ENCODE measurements at places on chromosomes 7 and 10. TPM values are rescaled to one million over a fixed set of nuclear protein-coding genes. Genes with fewer than 3 reads are reported as not detected.

DNA sequence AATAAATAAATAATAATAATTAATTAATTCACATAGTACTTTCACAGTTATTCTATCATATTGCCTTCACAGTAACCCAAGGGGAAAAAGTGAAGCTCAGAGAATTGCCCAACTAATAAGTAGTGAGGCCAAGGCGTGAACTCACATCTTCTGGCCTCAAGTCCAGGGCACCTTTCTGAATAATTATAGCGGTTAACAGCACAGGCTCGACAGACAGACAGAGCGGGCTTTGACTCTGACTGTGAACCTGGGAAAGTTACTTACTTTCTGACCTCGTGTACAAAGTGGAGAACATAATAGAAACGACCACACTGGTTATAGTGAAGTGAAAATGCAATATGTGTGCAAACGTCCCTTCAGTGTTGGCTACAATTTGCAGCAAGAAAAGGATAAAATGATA, 5.7 kb upstream of the SMKR1 start:
- DNase-seq = no peak
- H3K27ac ChIP-seq = no peak overlapping the region
- H3K4me3 ChIP-seq = no peak overlapping the region
- no peaks in the 10 kb centered on the region for H3K36me3 ChIP-seq
- no peaks in the 10 kb centered on the region for H3K27me3 ChIP-seq

DNA sequence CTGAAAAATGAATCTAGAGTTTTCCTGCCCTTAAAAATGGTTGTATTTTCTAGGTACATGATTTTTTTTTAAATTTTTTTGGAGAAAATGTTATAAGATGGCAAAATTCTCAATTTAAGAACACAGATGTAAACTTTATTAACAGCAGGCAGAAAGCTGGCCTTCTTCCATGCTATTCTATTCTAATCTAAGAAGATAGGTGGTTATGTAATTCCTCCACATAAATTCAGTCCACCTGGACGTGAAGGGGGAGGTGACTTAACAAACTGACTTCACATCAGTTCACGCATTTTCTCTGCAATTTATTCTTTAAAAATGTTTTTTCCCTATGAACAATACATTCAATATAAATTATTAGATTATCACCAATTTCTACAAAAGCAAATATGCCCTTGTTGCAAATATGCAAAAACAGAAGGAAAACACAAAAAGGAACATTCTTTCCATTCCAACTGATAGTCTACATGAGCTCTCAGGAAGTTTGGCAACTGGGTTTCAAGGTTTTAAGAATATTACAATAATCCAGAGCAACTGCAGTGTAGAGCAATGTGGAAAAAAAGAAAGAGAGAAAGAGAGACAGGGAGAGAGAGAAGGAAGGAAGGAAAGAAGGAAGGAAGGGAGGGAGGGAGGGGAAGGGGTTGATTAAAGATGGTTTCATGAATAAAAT, 76.8 kb downstream of the HIBADH start:
- H3K27ac ChIP-seq = no peak overlapping the region
- H3K4me1 ChIP-seq = no peaks in the 10 kb centered on the region
- no peak overlapping the region for H3K4me3 ChIP-seq
- no peaks in the 10 kb centered on the region for H3K36me3 ChIP-seq
- no peak for DNase-seq

DNA sequence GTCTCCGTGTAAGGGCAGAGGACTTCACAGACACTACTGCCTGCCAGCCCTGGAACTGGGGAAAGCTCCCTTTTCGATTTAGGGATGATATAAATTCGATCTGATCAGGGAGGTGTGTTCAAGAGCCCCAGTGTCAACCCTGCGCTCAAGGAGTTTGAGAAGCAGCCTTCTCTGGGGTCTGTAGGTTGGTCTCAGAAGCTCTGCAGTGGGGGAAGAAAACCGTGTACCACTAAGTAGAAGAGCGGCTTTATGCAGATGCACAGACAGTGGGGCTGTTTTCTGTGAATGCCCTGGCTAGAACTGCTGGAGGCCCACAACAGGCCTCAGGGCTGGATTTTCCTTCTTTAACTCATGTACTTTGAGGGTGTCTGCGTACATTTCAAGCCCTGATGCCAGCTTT, 6.3 kb upstream of the TBX20 start:
- H3K27ac ChIP-seq = no peak overlapping the region
- peaks cover 3% of the 10 kb centered on the region for H3K36me3 ChIP-seq
- H3K4me3 ChIP-seq = no peak overlapping the region
- peaks cover 79% of the 10 kb centered on the region for H3K27me3 ChIP-seq
- no peak for DNase-seq

- DNase-seq = no peak
- H3K4me3 ChIP-seq = no peak overlapping the region
- H3K27me3 ChIP-seq = no peaks in the 10 kb centered on the region
- no peaks in the 10 kb centered on the region for H3K4me1 ChIP-seq
These were observed 26.5 kb upstream of the POT1 start for GRCh38 chr7:124956160-124956559.

DNA sequence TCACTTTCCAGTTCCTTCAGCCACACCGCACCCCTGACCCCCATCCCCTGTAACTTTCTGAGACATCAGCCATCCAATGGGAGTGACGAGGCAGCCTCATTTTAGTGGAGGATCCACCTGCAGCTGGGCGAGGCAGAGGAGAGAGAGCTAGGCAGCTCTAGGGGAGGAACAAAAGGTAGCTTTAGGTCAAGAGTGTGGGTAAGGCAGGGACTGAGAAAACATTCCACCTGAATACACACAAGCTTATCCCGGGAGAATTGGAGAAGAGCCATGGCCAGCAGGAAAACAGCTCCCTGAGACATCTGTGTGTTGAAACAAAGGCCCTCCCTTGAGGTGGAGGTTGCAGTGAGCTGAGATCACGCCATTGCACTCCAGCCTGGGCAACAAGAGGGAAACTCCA, 6.7 kb upstream of the KLRG2 start:
- no peaks in the 10 kb centered on the region for H3K36me3 ChIP-seq
- DNase-seq = no peak
- no peak overlapping the region for H3K4me3 ChIP-seq
- H3K27me3 ChIP-seq = peaks cover 14% of the 10 kb centered on the region

DNA sequence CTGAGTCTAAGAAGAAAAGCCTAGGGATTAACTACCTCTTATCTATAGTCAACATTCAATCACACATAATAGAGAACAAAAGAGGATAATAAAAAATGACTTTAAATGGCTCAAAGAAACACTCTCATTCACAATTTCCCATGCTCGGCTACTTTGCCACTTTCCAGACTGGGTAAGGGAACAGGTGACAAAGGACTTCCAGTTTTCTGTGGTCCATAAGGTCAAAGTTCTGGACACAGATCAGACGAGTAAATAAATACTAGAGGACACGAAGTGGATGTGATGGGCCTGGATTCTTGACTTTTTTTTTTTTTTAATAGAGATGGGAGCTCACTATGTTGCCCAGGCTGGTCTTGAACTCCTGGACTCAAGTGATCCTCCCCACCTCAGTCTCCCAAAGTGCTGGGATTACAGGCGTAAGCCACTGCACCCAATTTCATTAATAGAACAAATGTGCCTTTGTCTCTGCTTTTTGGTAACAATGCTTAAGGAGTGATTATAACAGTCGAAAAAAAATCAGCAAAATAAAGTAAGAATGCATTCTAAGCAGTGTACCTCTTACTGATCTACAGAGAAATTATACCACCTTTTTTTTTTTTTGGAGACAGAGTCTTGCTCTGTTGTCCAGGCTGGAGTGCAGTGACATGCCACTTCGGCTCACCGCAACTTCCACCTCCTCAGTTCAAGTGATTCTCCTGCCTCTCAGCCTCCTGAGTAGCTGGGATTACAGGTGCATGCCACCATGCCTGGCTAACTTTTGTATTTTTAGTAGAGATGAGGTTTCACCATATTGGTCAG, 70.6 kb downstream of the WAPL start:
- H3K36me3 ChIP-seq = peaks cover 59% of the 10 kb centered on the region
- peaks cover 29% of the 10 kb centered on the region for H3K4me1 ChIP-seq
- no peaks in the 10 kb centered on the region for H3K27me3 ChIP-seq
- no peak for DNase-seq

The STK31 gene
- 0.18 TPM for total RNA-seq

DNA sequence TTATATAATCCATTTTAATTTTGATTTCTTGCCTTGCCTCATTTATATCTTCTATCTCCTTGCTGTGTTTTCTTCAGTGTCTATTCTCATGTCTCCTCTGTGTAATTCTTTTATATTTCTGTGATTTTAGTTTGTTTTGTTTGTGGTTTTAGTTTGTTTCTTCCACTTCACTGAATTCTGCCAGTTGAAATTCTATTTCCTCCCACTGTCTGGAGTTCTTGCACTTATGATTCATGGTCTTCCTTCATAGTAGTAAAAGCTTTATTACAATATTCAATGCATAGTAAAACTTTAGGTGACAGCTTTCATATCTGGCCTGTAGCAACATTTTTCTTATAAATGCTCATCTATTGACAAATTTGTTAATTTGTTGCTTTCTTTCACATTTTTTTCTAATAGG, 113.3 kb downstream of the MAGI2 start:
- no peaks in the 10 kb centered on the region for H3K36me3 ChIP-seq
- no peaks in the 10 kb centered on the region for H3K4me1 ChIP-seq
- H3K27ac ChIP-seq = no peak overlapping the region
- H3K27me3 ChIP-seq = no peaks in the 10 kb centered on the region

The OR2A12 gene
- total RNA-seq = not detected
